Neural progenitor cell (in vitro differentiated cells): ENCODE measurements at places on chromosomes 1 and 21. TPM values are rescaled to one million over a fixed set of nuclear protein-coding genes. Genes with fewer than 3 reads are reported as not detected.

DNA sequence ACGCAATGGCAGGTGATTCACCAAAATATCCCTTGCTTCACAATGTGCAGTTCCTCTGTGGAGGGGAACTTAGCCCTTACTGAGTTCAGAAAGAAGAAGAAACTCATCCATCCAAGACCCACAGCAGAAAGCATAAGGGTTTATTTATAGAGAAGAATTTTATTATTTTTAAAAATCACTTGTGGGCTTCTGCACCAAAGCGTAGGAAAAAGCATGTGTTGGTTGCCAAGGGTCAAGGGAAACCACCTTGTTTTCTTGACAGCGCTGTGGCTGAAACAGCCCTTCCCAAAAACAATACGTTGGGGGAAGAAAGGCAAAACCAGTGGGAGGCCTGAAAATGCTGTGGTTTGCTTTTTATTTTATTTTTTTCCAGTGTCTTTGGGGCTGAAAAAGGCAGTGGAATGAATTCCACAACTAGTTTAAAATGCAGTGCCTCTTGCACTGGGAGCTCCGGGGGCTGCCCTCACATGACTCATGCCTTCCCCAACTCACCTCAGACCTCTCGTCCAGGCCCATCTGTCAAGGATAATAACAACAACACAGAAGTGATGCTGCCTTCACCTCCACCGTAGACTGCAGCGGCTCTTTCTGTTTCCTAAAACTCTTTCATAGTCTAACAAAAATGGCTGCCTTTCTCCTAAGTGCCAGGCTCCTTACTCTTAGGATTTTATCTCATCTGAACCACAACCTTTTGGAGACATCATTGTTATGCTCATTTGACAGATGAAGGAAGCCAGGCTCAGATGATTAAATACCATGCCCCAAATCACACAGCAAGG is 224.2 kb upstream of the JUN start:
- DNase-seq, result no peak

GRCh38 chr1:244354810-244355278 is 96.9 kb downstream of the ADSS2 start:
- no peak for DNase-seq

GRCh38 chr1:103266036-103266435 is 157.7 kb upstream of the COL11A1 start:
- DNase-seq, result no peak

DNA sequence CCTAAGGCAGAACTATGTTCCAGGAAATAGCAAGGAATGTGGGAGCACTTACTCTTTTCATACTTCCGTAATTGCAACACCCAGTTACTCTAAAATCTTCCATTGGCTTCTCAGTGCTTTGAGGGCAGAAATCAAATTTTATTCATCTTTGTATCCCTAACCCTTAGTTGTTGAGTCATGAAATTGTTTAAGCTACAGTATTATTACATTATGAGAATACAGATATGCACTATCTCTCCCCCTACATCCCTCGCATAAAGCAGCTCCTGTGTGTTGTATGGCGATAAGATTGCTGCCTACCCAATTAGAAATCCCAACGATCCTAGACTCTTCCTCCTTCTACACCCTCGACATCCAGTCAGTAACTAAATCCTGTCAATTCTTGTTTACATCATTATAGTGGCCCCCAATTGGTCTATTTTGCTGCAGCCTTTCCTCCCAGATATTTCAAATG is 2.6 kb downstream of the AIDA start:
- no peak for DNase-seq

- no peak for DNase-seq
Observed at GRCh38 chr1:221602830-221603229, 139.1 kb downstream of the DUSP10 start.

GRCh38 chr1:248857201-248857600 is 1.7 kb downstream of the ZNF692 start:
- DNase-seq, result no peak

DNA sequence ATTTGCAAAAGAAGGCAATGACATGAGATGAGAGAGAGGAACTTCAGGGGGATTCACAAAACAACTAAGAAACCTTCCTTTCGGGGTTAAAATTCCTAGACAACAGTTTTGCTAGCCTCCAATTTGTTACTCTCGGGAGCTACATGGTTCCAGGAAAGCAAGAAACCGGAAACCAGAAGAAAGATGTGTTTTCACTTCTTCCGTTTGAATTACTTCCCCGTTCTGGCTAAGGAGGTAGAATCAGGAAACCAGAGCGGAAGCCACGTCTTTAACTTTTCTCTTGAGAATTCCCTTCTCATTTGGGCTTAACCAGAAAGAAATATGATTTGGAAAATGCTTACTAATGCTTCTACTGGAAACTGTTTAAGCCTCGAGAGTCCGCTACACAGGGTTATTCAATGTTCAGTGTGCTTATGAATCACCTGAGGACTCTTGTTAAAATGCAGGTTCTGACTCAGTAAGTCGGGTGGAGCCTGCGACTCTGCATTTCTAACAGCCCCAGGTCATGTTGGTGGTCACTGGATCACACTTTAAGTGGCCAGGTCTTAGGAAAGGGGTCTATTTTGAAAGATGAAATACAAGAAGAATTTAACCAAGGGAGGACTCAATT is 43.5 kb upstream of the MCOLN3 start:
- no peak for DNase-seq

GRCh38 chr1:186183219-186183618 is 191.8 kb downstream of the TPR start:
- no peak for DNase-seq

The MYCL gene
- total RNA-seq, result 21.8 and 39.8 TPM in 2 replicates

The KAZN gene
- 6.1 and 9.1 TPM in 2 replicates for total RNA-seq
